ENCODE measurements at places on chromosomes 5 and 9.
A peak's percentile ranks its signal among the peaks of the same experiment; 100 is the strongest.

- DNase-seq = no peak
Observed at GRCh38 chr5:147051193-147051592, 172.6 kb upstream of the PPP2R2B start.

- no peak for DNase-seq
Observed at GRCh38 chr9:115042781-115043509, 75.0 kb downstream of the TNC start.

- DNase-seq = no peak
Observed at GRCh38 chr9:114169029-114169951, 14.0 kb downstream of the COL27A1 start.

- no peak for DNase-seq
Observed at GRCh38 chr5:10149911-10150310, 99.8 kb downstream of the ATPSCKMT start.

GRCh38 chr5:58127255-58128220, 332.3 kb downstream of the PLK2 start:
- peak; percentile 84 for DNase-seq

GRCh38 chr9:70868041-70868440, 253.4 kb downstream of the TRPM3 start:
- no peak for DNase-seq

DNA sequence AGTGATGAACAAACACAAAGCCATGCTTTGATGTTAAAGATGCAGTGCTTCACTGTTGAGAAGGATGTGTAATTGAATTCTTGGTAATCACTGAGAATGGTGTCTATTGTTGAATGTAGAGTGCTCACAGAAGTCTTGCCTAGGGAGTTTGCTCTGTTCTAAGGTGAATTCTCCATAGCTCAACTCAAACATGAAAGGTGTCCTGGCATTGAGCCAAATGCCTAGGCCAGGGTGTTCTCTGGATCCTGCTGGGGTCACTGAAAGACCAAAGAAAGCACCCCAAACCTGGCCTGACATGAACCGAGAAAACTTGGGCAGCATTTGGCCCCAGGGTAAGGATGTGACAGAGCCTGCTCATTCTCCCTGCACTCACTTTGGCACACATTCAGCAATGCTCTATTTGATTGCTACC, 217.3 kb downstream of the ARL15 start:
- no peak for DNase-seq

GRCh38 chr5:172377856-172378255, 76.5 kb downstream of the SH3PXD2B start:
- DNase-seq = no peak

DNA sequence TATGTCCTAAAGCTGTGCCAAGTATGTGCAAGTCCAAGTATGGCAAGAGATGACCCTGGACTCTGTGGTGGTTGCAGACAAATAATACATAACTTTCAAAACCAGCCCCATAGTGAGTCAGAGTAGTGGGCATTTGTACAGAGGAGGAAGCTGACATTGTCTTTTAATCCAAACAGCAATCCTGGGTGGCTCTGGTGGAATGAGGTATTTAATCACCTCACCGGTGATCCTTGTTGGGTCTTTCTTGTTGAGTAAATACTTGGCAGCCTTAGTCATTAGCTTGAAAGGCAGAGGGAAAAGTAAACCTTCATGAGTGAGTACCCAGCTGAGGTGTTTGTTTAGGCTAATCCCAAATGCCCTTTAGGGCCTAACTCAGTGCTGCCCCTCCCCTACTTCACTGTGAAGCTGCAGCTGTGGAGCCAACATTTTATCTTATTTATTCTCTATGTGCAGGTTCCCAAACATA, 148.7 kb upstream of the SLC12A2 start:
- peak; percentile 95 for DNase-seq

- DNase-seq = peak; percentile 54
Observed at GRCh38 chr5:75265731-75266130, 29.1 kb upstream of the ANKRD31 start.

DNA sequence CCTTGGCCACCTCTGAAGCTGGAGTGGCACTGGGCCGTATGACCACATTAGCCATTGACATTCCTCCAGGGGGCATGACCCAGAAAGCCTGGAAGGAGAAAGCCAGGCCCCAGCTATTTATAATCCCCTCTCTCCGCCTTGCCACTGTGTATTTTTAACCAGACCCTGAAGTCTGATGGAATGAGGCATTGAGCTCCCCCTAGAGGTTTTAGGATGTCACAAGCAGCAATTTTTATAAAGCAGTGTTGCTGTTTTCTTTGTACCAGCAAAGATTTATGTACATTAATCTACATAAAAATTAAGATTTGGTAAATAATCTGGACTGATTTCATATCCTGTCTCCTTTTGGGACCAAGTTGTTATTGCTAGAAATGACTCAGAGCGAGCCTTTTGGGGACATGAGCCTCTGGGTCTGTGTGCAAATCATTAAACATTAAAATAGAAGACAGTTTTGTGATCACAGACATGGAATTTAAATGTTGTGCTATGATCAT, 127.1 kb downstream of the TRIO start:
- peak; percentile 74 for DNase-seq

- DNase-seq = no peak
Observed at GRCh38 chr5:58072300-58072965, 387.5 kb downstream of the PLK2 start.

DNA sequence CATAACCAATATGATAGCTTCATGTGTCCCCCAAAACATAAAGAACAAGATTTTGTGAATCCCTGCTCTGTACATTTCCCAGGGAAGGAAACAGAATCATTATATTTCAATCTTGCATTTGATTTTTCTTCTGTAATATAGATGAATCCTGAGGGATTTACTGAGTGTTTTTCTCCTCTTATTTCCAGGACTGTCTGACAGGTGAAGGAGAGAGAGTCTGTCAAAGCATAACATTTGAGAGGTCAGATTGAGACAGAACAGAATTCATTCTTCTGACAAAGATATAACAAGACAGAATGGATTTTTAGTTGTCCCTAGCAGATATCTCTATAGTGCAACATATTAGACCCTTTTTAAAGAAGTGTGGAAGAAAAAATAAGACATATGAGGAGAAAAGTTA, 354.5 kb upstream of the IZUMO3 start:
- DNase-seq = no peak

GRCh38 chr5:170120576-170120975, 14.9 kb downstream of the FOXI1 start:
- no peak for DNase-seq

- DNase-seq = no peak
Observed at GRCh38 chr9:125745682-125746016, 1.5 kb upstream of the PBX3 start.

- DNase-seq = no peak
Observed at GRCh38 chr5:15554542-15554941, 54.6 kb downstream of the FBXL7 start.

DNA sequence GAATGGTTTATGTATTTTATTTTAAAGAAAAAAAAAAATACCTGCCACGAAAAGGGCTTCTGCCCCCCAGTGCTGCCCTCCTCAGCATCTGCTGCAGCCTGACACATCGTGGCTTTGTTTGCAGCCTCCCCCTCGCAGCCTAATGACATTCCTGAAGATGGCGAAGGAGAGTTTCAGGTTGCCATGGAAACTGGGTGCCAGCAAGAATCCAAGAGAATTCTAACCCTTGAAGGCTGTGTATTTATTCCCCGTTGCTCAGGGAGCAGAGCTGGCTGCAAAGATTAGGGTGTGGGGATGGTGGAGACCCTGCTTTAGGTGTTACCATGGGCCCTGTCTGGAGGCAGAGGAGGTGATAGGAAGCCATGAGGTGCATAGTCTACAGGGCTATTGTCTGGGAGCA, 126.6 kb downstream of the NSG2 start:
- no peak for DNase-seq

- DNase-seq = no peak
Observed at GRCh38 chr9:134655101-134655500, 13.5 kb downstream of the COL5A1 start.

DNA sequence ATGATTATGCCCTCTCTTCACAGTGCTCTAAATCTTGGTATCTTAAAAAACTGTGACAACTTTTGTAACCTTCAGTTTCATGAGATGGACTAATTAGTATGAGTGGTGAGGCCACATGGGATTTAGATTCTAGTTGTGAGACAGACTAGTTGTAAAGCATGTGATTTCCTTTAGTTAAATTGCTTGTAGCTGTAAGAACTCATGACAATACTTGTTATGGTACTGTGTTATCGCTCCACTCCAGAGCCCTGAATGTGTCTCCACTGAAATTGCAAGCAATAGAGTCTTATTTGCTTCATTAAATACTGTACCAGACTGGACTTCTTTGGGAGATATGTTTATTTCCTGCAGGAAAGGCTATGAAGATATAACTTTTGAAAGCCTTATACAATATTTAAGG, 1198.3 kb upstream of the CDH6 start:
- DNase-seq = no peak

GRCh38 chr5:109826426-109826825, 136.7 kb downstream of the MAN2A1 start:
- no peak for DNase-seq

GRCh38 chr5:173494446-173494845, 122.0 kb downstream of the BOD1 start:
- no peak for DNase-seq

DNA sequence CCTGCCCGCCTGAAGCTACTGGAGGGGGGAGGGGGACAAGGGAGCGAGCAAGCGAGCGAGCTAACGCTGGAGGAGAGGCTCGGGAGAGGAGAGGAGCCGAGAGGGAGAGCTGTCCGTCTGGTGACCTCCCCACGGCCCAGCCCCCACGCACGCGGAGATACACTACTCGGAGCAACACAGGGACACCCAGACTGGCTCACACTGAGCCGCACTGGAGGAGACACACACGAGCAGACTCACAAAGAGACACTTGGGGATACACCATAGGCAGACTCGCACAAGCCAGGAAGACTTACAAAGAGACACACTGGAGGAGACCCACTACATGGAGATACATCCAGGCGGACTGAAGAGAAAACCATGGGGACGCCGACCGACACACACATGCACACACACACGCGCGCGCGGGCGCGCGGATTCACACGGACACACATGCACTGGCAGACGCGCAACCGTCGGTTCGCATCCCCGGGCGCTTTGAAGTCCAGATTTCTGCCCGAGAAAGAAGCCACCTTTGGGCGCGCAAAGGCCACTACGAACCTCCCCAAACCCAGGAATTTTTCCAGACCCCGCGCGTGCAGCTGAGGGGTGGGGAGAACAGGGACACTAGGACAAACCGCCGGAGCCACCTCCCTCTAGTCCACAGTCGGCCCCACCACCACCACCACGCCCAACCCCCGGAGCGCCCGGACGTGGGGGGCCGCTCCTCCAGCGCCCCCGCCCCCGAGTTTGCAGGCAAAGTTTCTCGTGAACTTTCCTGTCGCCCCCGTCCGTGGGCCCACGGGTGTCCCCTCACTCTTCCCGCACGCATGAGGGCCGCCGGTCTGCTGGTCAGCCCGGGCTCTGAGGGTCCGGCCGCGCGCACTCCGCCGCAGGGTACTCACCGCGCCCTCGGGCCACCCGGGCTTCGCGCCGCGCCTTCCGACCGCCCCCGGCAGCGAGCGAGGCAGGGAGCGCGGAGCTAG, 571 bp downstream of the CNTFR start:
- no peak for DNase-seq

DNA sequence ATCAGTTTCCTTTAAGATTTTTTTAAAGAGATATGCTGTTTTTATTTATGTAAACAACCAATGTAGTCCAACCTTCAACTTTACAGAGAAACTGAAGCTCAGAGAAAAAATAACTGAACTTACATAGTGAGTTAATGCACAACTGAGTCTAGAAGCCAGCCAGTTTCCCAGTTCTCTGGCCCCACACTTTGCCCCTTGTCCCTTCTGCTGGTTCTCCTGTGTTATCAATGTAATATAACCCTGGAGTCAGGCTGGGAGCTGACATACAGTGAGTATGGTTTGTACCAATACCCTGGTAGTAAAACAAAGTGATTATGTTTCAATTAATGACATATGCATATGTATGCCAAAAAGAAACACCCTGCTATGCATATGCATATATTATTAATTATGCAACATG, 32.2 kb upstream of the GRIA1 start:
- no peak for DNase-seq

DNA sequence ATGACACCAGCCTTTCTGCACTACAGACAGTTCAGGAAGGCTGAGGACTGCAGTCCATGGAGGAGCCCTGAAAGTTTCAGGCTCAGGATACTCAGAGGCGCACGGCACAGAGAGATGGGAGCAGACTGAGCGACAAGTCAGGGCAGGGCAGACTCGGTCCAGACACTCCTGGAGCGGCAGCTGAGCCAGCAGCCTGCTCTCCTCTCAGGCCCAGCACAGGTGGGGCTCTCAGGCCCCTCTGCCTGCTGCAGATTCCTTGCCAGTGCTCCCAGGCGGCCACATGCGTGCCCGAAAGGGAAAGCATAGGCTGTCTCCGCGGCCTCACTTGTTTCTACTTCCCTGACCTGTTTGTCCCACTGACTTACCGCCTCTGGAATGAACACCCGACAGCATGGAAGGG, 228.3 kb downstream of the IRX2 start:
- DNase-seq = no peak

GRCh38 chr9:97761056-97761598, 64.0 kb upstream of the XPA start:
- DNase-seq = no peak

DNA sequence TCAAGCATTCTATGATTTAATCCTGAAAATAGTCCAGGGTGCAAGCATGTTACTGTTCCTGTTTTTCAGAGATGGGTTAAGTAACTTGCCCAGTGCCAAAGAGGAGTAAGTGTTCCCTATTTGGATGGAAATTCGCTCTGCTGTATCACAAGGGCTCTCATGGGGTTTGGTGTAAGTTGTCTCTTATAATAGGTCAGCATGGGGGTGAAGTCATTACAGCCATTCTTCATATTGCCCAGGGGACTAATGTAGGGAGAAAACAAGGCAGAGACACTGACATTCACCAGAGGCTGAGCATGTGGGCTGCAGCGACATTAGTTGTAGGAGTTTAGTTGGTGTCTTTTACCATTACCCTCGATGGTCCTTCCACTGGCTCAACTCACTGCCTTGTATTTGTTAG, 142.1 kb upstream of the GLRA1 start:
- no peak for DNase-seq

- DNase-seq = no peak
Observed at GRCh38 chr5:77772729-77773128, 3.4 kb downstream of the TBCA start.

- peak; percentile 79 for DNase-seq
Observed at GRCh38 chr9:128902351-128903078, 18.3 kb upstream of the PHYHD1 start.

- no peak for DNase-seq
Observed at GRCh38 chr5:142316051-142316450, 8.8 kb downstream of the SPRY4 start.

DNA sequence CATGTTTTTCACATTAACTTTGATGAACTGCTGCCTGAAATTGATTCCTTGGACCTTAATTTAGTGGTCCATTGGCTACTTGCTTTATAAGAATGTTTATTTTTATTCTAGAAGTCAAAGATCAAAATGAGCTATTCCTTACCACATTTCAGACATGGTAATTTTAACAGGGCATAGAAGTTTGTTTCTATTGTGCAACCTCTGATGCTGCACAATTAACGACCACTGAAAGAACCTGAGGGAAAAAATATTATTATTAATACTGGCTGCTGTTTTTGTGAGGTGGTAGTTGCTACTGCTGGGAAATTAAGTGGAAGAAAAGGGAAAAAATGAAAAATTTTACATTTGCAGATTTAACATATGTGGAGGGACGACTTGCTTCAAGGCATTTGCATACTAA, 37.9 kb upstream of the RAB3C start:
- DNase-seq = no peak

All from HT-29 (cell line).